ENCODE measurements at places on chromosomes 7 and 10. TPM values are rescaled to one million over a fixed set of nuclear protein-coding genes. Genes with fewer than 3 reads are reported as not detected.

DNA sequence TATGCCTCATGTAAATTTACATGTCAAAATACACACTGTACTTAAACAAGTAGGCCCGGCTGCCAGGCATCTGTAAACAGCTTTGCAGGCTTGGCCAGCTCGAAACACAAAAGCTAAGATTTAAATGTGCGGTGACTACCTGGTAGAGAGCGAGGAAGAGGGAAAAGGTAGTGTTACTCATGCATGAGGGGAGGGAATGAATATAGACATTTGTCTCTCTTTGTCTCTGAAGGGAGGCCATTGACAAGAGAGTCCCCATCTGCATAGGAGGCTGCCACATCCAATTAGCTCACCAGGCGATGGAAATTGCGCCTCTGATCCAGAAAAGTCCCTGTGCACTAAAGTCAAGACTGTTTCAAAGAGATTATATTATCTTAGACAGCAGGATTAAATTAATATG lies 535.8 kb downstream of the PTPRN2 start:
- no peak overlapping the region for H3K27ac ChIP-seq
- H3K4me1 ChIP-seq, result no peaks in the 10 kb centered on the region
- DNase-seq, result no peak
- H3K4me3 ChIP-seq, result no peak overlapping the region

DNA sequence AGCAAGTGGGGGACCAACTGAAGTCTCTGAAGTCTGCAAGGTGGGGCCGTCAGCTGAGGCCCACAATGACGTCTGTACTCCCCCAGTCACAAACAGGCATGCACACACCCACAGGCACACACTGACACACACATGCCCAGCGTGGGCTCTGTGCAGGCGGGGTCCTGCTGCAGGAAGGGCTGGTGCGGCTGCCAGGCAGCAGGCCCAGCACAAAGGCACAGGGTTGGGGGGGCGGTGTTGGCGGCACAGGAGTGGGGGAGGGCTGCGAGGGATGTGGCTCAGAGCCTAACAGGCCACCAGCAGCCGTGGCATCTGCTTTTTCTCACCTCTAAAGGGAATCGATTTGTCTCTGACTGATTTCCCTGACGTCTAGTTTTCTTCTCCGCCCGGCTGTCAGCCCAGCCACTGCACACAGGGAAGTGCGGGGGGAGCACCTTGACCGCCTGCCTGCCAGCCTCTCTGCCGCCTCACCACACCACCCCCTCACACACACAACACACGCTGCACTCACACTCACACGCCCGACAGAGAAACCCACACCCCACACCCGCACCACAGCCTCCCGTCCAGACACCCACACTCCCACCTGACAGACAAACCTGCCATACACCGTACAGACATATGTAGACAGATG lies 43.5 kb upstream of the ZMIZ1 start:
- H3K27me3 ChIP-seq, result no peaks in the 10 kb centered on the region
- H3K4me3 ChIP-seq, result no peak overlapping the region
- DNase-seq, result peak; percentile 64
- H3K4me1 ChIP-seq, result peaks cover 28% of the 10 kb centered on the region

GRCh38 chr10:1116051-1116450 lies 59.9 kb downstream of the WDR37 start:
- DNase-seq, result no peak
- no peak overlapping the region for H3K4me3 ChIP-seq
- no peaks in the 10 kb centered on the region for H3K27me3 ChIP-seq
- peaks cover 42% of the 10 kb centered on the region for H3K4me1 ChIP-seq
- H3K36me3 ChIP-seq, result peaks cover 65% of the 10 kb centered on the region

- H3K27ac ChIP-seq, result no peak overlapping the region
- H3K4me1 ChIP-seq, result peaks cover 6% of the 10 kb centered on the region
- H3K4me3 ChIP-seq, result no peak overlapping the region
- DNase-seq, result peak; percentile 34
- H3K27me3 ChIP-seq, result peaks cover 59% of the 10 kb centered on the region
Measured at GRCh38 chr7:137846549-137846826, 286 bp downstream of the DGKI start.

The HYAL4 gene
- total RNA-seq, result not detected

GRCh38 chr7:102036958-102037357 lies 219.5 kb downstream of the CUX1 start:
- no peaks in the 10 kb centered on the region for H3K36me3 ChIP-seq
- H3K4me1 ChIP-seq, result no peaks in the 10 kb centered on the region
- DNase-seq, result no peak

DNA sequence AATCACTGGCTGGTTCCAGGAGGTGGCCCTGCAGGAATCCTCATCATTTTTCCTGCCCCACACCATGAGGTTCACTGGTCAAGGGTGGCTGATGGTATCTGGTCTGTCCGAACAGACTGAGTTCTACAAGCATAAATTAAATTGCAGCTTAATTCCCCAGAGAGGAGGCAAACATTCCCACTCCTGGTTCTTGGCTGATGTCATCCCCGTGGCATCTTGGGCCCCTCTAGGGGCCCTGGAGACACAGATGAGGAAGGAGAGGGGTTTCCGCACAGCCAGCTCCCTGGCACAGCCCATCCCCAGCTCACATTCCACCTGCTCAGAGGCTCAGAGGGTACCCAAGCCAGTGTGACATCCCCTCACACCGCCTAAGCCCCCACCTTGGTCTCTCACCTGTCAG lies 5.3 kb upstream of the KLRG2 start:
- H3K4me1 ChIP-seq, result peaks cover 2% of the 10 kb centered on the region
- no peak overlapping the region for H3K27ac ChIP-seq
- no peaks in the 10 kb centered on the region for H3K36me3 ChIP-seq
- no peak overlapping the region for H3K4me3 ChIP-seq
- H3K27me3 ChIP-seq, result peaks cover 17% of the 10 kb centered on the region

The BMPR1A gene
- total RNA-seq, result 9.0 TPM

The METTL27 gene
- total RNA-seq, result 2.1 TPM

DNA sequence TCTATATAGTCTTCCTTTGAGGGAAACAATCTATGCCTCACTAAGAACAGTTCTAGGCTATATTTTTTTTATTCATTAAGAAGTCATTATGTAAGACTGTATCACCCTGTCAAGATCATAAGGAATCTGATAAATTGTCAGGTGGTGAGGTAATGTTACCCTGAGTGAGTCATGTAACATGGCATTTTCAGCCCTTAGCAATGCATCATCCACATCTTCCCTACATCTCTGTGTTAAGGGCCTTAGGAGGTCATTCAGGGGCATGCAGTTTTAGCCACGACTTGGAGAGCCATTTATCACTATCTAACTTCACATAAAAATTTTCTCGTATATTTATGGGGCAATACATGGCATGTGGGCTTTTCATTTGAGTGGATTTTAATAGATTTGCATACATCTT lies 924.5 kb upstream of the MBL2 start:
- H3K36me3 ChIP-seq, result no peaks in the 10 kb centered on the region
- DNase-seq, result no peak
- H3K4me3 ChIP-seq, result no peak overlapping the region
- no peaks in the 10 kb centered on the region for H3K4me1 ChIP-seq
- no peak overlapping the region for H3K27ac ChIP-seq
- H3K27me3 ChIP-seq, result no peaks in the 10 kb centered on the region

DNA sequence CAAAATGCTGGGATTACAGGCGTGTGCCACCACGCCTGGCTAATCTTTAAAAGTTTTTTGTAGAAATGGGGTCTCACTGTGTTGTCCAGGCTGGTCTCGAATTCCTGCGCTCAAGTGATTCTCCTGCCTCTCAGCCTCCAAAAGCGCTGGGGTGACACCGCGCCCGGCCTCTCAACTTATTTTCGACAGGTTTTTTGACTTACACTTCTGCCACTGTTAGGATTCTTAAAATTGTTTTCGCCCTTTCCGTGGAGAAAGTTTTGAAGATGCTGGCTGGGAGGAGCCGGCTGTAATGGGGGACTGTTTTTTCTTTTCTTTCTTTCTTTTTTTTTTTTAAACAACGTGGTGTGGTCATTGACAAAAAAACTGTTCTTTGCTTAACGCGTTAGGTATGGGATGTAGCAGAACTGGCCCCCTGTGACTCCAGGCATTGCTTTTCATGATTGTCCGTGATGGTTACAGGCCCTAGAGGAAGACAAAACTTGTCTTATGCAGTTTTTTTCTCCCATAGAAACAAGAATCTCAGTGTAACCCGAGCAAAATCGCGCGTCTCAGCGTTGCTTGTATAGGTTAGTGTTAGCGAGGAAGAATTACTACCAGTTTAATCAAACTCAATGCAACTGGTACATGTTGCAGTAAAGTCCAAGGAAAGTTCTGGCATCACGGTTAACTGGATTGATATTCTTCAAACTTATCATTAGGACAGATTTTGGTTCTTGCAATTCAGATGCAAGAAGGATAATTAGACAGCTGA lies 72.2 kb downstream of the DAGLB start:
- peak overlapping the region; percentile 86 for H3K27ac ChIP-seq
- H3K27me3 ChIP-seq, result no peaks in the 10 kb centered on the region
- H3K4me3 ChIP-seq, result peak overlapping the region; percentile 86
- peaks cover 37% of the 10 kb centered on the region for H3K4me1 ChIP-seq
- peaks cover 24% of the 10 kb centered on the region for H3K36me3 ChIP-seq

DNA sequence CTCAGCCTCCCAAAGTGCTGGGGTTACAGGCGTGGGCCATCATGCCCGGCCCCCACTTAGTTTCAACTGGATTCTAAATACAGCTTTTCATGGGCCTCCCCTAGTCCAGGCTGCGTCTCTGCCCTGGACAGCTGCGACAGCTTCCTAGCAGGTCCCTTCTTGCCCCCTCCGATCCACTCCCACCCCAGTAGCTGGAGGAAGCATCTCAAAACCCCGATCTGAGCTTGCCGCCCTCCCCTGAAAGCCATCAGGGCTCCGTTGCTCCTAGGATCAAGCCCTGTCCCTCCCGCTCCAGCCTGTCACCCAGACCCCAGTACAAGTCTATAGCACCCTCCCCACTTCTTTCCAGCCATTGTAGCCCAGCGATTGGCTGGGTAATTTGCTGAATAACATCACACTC lies 64.5 kb downstream of the VWA2 start:
- H3K36me3 ChIP-seq, result no peaks in the 10 kb centered on the region
- no peak overlapping the region for H3K4me3 ChIP-seq
- peaks cover 8% of the 10 kb centered on the region for H3K4me1 ChIP-seq
- no peak for DNase-seq

The DKK1 gene
- total RNA-seq, result not detected

GRCh38 chr10:79378647-79379511 lies 31.6 kb downstream of the PPIF start:
- H3K4me1 ChIP-seq, result peaks cover 3% of the 10 kb centered on the region
- H3K27me3 ChIP-seq, result no peaks in the 10 kb centered on the region
- H3K36me3 ChIP-seq, result no peaks in the 10 kb centered on the region
- H3K27ac ChIP-seq, result no peak overlapping the region

- DNase-seq, result no peak
- no peaks in the 10 kb centered on the region for H3K36me3 ChIP-seq
- no peaks in the 10 kb centered on the region for H3K4me1 ChIP-seq
- no peak overlapping the region for H3K27ac ChIP-seq
- peaks cover 6% of the 10 kb centered on the region for H3K27me3 ChIP-seq
- no peak overlapping the region for H3K4me3 ChIP-seq
Measured at GRCh38 chr10:75358835-75359421, 42.6 kb downstream of the ZNF503 start.

DNA sequence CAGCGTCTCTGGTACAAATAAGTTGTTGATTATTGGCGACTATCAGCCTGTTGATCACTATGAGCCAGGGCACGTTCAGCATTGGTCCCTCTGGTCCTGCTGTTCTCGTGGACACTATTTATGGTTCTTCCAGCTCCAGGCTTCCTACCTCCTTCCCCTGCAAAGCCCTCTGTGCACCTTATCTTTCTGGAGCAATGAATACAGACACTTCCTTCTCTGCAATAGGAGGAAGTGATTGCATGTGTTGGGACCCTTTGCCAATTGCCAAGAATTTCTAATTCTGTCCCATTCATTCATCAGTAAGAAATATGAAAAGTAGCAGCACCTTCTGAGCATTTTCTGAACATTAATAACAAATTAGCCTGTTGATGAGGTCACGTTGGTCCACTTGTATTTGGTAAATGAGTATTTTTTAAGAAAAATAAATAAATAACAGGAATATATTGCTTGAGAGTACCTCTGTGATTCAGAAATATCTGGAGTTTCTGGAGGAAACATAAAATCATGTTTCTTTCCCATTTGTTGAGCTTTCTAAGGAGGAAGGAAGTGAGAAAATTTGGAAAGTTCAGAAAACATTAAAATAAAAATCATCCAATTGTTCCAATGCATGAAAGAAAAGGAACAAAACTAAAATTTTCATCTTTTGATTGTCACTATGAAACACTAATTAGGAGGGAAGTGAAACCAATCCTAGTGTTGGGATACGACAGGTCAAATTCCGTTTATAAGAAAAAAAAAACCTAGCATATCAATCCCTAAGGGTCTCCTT lies 259.1 kb upstream of the KLF6 start:
- H3K4me3 ChIP-seq, result no peak overlapping the region
- H3K27ac ChIP-seq, result no peak overlapping the region
- H3K4me1 ChIP-seq, result no peaks in the 10 kb centered on the region
- H3K36me3 ChIP-seq, result peaks cover 6% of the 10 kb centered on the region
- no peak for DNase-seq

The PNLIPRP1 gene
- total RNA-seq, result not detected

The C7orf57 gene
- 0.46 TPM for total RNA-seq

The ZNF503 gene
- 0.46 TPM for total RNA-seq

DNA sequence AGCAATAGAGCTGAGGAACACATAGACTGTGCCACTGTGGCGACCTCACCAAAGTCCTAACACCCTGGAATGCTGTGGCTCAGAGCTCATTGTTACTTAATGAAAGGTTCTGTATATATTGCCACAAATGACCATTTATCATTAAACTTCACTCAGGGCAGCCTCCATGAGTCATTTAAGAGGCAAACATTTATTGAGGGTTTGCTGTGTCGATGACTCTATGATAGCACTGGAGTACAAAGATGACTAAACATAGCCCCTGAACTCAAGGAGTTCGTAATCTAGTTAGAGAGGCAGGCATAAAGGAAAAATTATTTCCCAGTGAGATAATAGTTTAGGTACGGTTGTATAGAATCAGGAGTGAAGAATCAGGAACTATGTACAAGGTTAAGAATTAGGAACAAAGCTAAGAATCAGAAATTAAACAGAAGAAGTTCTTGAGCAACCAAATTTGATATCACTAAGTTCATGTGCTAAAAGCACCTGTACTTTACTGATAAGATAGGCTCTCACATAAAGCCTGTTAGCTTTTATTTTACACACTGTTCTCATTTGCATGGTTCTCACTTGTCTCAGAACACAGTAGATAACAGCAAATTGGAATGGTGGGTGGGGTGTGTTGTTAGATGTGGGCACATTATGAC lies 7.9 kb downstream of the ENTPD7 start:
- H3K36me3 ChIP-seq, result peaks cover 5% of the 10 kb centered on the region
- no peak overlapping the region for H3K4me3 ChIP-seq
- no peak for DNase-seq
- H3K4me1 ChIP-seq, result peaks cover 3% of the 10 kb centered on the region
- no peak overlapping the region for H3K27ac ChIP-seq

DNA sequence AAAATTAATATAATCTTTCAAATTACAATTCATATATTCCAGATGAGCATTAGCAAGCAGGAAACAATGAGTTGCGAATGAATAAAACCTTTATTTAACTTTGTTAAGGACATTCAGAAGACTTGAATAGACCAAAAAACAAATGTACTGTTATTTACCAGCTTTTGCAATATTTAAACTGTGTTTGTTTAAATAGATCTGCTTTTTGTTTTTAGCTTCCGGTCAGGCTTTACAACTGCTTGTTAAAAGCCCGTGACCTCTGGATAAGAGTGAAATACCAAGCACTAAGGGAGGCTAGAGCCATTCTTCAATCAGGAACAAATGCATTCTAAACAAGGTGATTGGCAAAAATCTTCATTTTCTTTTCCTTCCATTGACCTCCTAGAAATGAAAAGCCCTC lies 184.9 kb upstream of the GNAI1 start:
- no peaks in the 10 kb centered on the region for H3K36me3 ChIP-seq
- H3K4me1 ChIP-seq, result no peaks in the 10 kb centered on the region
- H3K4me3 ChIP-seq, result no peak overlapping the region
- H3K27ac ChIP-seq, result no peak overlapping the region
- DNase-seq, result no peak

GRCh38 chr10:86684331-86685097 lies 16.2 kb downstream of the LDB3 start:
- H3K4me1 ChIP-seq, result no peaks in the 10 kb centered on the region
- DNase-seq, result peak; percentile 14
- no peaks in the 10 kb centered on the region for H3K36me3 ChIP-seq
- H3K27me3 ChIP-seq, result no peaks in the 10 kb centered on the region

Measured in activated CD4-positive, alpha-beta T cell treated with anti-CD3 and anti-CD28 coated beads for 36 hours (primary cell).